ENCODE measurements at places on chromosomes 2 and 18.

DNA sequence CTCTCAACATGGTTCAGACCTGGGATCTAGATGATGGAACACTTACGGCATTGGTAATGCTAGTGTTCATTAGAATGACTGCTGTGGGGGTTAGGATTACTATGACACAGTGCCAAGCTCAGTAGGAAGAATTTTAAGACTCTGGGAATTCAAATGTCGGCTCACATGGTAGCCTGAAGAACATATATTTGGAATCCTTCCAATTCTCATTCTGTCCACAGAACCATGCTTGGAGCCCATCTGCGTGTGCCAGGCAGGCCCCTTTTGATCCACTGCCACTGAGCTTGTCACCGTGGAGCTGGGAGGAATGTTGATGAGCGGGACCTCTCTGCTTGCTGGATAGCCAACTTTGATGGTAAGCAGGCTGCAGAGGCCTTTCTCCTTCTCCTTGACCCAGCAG, 322.0 kb upstream of the SOX11 start:
- no peak for DNase-seq

GRCh38 chr2:84055816-84056215, 403.3 kb downstream of the SUCLG1 start:
- no peak for DNase-seq

DNA sequence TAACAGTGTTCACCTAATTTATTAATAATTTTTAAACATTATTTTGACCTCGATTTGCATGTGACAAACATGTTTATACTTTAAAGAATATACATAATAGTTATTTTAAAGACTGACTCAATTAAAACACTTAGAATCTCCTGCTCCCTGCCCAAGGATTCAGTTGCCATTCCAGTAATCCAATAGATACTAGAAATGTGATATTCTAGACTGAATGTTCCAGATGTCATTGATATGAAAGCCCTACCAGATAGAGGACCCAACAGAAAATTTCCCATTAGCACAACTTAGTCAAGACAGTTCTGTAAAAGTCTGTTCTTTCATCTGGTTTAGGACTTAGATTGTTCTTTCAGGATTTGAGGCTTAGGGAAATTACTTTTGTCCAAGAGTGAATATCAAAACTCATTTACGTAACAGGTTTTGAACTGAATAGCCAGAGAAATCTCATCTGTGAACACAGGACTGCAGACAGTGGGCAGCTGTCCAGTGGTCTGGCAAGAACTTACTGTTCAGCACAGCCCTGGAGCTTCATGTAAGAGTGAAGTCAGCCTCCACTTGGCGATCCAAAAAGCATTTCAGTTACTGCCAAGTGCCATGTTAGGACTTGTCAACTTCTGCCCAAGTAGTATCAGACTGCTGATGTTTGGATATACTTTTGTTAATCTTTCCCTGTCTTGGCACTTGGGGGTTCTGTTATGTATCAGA, 77.5 kb downstream of the OSBPL6 start:
- DNase-seq, result no peak

DNA sequence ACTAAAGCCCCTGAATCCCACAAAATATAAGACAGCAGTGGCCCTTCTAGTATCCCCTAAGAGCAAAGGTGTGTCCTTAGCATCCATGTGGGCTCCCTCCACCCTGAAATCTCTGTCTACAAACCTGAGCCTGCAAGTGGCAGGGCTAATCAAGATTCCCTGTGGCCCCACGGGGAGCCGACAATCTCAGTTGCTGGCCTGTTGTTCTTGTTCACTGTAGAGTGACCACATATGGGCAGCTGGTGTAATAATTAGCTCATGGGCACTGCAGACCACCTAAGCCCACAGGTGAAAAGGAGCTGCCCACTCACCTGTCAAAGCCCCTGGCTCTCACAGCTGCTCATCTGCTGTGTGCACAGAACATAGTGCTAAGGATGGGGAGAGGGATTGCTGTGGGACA, 102.3 kb downstream of the MRO start:
- no peak for DNase-seq

GRCh38 chr2:27135478-27135955, 1.1 kb upstream of the PREB start:
- DNase-seq, result no peak

- no peak for DNase-seq
These were observed 239.8 kb downstream of the XIRP2 start for GRCh38 chr2:167128130-167128529.

DNA sequence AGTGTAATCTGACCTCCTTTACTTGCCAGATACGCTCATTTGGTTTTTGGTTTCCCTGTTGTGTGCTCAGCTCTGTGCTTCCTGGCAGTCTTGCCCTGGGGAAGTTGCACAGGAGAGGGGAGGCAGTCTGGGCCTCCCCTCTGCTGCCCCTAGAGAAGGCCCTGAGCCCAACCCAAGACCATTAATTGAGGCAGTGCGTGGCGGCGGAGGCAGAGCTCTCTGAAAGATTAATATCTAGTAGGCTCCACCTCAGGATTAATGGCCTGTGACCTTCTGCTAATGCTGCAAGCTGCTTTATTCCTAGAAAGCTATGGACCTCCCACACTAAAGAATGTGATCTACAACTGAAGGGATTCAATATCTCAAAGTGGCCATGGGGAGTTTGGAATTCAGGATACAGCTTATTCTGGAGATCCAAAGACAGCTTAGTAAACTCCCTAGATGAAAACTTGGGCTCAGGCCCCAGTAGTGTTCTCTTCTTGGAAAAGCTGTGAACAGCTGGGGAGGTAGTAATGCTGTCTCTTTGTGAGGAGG, 41.4 kb upstream of the MAPRE2 start:
- DNase-seq, result no peak

DNA sequence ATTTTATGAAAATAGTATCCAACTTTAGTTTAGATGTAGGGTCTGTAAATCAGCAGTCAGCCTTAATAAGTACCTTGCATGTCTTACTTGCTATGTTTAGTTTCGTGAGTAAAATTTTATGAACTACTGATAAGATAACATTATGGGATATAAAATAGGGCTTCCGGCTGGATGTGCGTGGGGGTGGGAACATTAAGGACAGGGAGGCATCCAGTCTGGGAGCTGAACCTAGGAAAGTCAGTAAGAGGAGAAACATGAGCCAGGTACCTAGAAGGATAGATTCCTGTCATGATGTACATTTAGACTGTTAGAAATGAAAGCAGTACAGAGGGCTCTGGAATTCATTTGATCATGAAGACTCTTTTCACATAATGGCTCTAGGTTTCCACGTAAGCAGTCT, 12.7 kb upstream of the KCNJ13 start:
- DNase-seq, result no peak

GRCh38 chr18:25825979-25826776, 264.2 kb downstream of the SS18 start:
- DNase-seq, result no peak

GRCh38 chr18:21433436-21433835, 167.1 kb downstream of the ESCO1 start:
- DNase-seq, result no peak

DNA sequence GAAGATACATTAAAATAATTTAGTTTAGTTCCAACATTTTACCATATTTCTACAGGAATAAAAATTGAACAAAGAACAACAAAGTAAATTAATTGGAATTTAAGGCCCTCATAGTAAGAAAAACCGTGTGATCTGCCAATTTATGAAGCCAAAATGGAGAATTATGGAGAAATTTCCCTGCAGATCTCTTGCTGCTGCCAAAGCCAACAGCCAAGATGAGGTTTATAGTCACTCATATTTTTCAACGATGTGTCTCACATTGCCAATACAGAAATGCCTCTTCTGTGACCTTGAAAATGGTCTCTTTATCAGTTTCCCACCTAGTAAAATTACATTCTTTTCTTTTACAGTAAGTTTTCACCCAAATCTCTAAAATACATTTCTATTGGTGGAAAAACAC, 317.2 kb upstream of the FIGN start:
- DNase-seq, result no peak

DNA sequence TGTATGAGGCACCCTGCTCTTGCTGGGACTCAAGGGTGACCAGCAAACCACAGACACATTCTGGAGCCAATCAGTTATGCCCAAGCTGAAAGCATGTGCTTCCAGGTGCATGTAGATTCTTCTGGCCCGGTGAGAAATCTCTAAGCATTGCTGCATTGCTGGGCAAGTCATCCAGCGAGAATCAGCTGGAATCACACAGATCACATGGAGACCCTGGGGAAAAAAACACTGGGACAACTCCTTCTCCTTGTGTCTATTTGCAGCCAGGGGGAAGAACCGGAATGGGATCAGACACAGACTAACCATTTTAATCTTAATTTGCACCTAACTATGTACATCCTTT, 119.7 kb upstream of the KLF7 start:
- no peak for DNase-seq

DNA sequence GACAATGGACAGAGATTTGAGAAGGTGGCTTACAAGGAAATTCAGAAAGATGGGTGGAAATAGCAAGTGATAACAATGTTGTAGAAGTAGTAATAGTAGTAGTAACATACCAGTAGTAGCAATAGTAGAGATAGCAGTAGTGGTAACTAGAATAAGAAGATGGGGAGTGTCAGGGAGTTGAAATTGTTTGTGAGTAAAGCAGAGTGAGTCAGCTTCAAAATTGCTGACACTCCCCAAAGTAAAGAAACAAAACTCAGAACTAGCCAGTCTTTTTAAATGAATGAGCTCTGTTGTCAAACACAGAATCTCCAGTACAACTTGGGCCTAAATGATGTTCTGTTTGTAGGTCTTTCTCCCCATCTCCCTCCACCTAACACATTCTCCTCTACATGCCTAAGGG, 1040.9 kb downstream of the CBLN2 start:
- DNase-seq, result no peak

DNA sequence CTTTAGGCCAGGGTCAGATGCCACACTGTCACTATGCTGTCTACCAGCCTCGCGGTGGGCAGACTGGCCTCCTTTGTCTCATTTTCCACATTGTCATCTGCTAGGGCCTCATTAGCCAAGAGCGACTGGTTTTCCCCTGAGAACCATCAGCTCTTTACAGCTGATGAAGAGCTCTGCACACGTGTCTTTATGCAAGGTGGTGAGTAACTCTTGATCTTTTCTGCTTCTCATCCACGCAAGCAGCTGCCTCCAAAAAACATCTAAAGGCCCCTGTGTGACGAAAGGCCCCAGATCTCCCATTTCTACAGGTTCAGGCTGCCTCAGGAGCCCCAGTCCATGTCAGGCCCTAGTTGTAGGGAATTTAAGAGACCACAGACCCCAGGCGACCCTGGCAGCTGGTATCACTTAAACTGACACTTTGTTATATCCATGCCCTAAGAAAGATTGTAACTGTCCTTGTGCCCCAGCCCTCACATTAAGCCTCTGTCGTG, 52.9 kb downstream of the DPYSL5 start:
- DNase-seq, result no peak

DNA sequence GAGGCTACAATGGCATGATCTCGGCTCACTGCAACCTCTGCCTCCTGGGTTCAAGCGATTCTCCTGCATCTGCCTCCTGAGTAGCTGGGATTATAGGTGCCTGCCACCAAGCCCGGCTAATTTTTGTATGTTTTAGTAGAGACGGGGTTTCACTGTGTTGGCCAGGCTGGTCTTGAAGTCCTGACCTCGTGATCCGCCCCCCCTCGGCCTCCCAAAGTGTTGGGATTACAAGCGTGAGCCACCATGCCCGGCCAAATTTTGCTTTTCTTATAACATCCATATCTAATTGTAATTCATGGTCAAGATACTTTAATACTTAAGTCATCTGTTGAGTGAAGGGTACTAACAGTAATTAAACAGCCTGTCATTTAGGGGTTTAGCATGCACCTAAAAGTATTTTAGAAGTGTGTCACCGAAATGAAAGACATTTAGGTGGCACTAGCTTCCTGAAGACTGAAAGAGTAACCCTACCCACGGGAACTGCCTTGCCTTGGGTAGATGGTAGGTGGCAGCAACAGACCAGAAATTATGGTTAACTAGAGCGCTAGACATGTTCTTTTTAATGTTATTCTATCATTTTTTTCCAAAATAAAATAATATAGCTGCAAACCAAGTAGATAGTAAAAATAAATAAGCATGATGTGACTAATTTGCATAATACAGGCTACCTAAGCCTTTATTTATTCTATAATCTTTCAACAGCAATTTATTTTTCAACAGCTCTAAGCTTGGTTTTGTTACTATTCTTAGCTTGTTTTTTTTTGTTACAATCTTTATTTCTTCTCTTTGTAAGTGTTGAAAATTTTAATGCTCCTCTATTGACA, 8.6 kb upstream of the ACYP2 start:
- no peak for DNase-seq

DNA sequence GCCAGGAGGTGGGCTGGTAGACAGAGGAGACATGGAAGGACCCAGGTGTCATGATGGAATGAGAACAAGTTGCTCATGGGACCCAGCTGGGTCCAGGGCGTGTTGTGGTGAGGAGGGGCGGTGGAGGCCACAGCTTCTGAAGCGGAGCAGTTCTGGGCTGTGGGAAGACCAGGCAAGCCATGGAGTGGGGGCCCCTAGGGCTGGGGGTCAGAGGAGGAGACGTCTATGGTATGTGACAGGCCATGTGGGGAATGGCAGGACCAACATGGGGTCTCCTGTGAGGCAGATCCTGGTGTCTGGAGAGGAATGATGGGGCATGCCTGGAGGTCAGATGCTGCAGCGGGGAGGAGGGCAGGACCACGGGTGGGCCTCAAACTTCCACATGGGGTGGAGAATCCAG, 16.9 kb downstream of the MYO7B start:
- no peak for DNase-seq

- no peak for DNase-seq
These were observed 113.6 kb upstream of the ARHGAP15 start for GRCh38 chr2:143015656-143016055.

DNA sequence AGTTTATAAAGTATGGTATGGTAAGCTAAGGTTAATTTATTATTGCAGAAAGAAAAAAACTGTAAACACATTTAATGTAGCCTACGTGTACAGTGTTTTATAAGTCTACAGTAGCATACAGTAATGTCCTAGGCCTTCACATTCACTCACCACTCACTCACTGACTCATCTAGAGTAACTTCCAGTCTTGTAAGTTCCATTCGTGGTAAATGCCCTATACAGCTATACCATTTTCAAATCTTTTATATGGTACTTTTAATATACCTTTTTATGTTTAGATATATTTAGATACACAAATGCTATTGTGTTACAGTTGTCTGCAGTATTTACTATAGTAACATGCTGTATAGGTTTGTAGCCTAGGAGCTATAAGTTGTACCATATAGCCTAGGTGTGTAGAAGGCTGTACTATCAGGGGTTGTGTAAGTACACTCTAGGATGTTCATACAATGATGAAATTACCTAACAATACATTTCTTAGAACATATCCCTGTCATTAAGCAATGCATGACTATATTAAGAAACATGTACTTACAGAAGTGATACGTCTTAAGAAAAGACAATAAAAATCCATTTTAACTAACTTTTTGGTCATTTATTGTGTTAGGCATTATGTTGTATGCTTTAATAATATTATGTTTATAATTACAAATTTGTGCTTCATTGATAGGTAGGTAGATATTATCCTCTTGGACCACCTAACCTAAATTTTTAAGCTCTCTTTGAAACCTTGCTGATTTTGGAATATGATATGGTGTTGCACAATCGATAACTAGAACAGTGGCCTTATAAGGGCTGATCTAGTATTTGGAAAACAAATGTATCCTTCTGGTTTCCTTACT, 51.9 kb downstream of the VRK2 start:
- DNase-seq, result no peak
